Nasal cavity respiratory epithelium epithelial cell of viscerocranial mucosa (primary cell): ENCODE measurements at places on chromosomes 6 and 20. TPM values are rescaled to one million over a fixed set of nuclear protein-coding genes. Genes with fewer than 3 reads are reported as not detected.

The RAET1L gene
- total RNA-seq = 5.1 and 9.3 TPM in 2 replicates

The CD24 gene
- 877 and 1,120 TPM in 2 replicates for total RNA-seq

The ABT1 gene
- total RNA-seq = 12.4 and 15.4 TPM in 2 replicates

The GJA1 gene
- total RNA-seq = 101 and 212 TPM in 2 replicates

The MRAP2 gene
- under 0.01 and 1.5 TPM in 2 replicates for total RNA-seq

The MDFI gene
- 67.1 and 69.4 TPM in 2 replicates for total RNA-seq

The OR2B6 gene
- total RNA-seq = not detected in 2 replicates

The GJA10 gene
- not detected in 2 replicates for total RNA-seq

The DLK2 gene
- 2.8 and 4.8 TPM in 2 replicates for total RNA-seq

The PRSS35 gene
- total RNA-seq = under 0.01 TPM in 1 of 2 replicates, not detected in the other
